ENCODE measurements at places on chromosomes 6 and 20.

DNA sequence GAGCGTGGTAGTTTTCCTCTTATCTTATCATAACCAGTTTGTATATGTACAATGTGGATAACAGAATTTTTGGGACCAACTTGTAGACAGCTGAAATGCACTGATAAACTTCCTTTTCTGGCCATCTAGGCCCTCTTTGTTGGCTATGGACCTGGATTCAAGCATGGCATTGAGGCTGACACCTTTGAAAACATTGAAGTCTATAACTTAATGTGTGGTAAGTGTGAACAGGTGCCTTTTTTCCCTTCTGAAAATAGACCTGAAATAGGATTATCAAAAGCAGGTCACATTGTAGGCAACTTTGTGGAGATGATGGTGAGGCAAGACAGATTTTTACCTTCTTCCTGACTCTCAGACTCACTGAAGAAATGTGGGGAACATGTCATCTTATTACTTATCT, 67.8 kb downstream of the ENPP1 start:
- no peak for DNase-seq

- no peak for DNase-seq
These were observed 17.0 kb upstream of the DDO start for GRCh38 chr6:110432285-110432900.

DNA sequence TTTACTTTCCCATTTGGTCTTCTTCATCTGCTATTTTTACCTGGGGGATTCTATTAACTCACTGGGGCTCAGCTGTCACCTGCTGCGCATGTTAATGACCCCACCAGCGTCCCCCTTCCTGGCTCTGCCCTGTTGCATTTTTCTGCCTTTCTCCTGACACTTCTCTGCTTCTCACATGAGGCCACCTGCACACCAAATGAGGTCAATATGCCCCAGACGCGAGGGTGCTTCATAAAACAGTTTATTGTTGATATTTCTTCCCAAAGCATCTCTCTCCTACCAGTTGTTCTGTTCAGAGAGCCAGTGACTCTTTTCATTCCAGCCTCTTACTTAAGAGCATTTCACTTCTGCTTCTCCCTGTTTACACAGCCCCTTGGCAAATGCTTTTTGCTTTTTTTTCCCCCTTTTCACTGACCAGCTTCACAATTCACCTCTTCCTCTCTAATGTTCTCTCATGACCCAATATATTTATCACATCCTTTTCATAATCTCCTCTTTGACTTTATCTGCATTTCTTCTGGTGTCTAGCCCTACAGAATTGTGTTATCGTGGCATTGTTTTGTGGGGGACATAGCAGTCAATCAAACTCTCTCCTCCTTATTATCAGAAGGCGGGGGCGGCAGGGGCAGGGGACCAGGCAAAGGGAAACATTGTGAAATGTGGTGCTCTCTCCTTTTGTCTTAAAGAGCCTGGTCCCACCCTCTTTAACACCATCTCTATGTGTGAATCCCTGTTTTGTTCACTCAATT, 545.8 kb upstream of the CITED2 start:
- no peak for DNase-seq

DNA sequence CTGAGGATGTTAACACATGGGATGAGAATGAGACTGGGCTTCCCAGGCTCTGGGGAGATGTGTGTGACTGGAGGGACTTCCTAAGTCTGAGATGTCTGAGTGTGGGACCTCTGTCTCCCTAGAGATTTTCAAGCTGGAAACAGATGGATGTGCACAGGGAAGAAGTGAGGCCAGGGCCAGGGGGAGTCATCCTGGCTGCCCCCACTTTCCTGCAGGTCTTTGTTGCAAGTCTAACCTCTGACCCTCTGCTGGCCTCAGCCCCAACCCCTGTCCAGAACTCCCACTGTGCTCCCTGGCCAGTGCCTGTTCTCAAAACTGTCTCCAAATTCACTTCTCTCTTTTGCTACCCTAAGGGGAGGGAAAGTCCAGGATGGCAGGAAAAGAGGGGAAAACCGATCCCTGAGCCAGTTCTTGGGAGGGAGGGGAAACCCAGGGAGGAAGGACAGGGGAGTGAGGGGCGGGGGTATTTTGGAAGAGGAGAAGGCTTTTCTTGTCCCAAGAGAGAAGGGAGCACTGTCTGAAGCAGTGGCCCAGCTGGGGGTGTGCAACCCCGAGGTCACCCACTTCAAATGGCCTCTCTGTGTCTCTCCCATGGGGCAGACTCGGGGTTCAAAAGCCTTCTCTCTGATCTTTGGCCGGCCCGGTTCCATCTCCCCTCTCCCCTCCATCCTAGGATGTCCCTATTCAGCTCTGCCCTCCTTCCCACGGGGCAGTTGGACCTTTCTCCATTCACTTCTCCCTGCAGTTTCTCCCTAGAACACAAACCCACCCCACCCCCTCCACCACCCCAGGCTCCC, 3.1 kb downstream of the PPP1R18 start:
- DNase-seq = no peak

DNA sequence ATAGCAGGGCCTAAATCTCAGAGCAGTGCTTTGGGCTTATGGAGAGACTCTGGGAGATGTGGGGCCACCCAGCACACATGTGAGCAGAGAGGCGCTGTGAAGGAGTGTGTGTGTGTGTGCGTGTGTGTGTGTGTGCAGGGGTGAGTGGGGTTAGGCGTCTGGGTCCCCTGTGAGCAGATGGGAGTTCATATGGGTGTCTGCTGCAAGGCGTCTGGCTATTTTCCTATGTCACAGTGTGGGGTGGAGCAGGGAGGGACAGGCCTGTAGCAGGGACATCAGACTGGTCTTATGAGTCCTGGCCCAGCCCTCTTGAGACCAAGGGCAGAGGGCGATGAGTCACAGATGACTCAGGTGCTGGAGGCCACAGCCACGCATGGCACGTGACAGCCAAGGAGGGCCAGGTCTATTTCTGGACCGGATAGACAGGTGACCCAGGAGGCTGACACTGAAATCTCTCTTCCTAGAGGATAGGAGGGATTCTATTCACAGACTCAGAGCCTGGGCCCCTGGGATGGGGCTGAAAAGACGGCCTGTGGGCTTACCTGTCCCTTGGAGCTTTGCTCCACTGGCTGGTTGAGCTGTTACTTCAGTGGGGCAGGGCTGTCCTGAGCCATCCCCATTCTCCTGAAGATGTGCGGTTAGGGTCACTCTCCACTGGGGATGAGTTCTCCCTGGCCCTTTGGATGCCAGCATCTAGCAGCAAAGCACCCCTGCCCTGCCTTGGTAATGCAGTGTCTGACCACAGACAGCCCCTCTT, 28.9 kb downstream of the VEGFA start:
- DNase-seq = no peak

Data from fibroblast of skin of scalp (primary cell).